Astrocyte (in vitro differentiated cells and primary cell): ENCODE measurements at places on chromosomes 1 and 21. TPM values are rescaled to one million over a fixed set of nuclear protein-coding genes. Genes with fewer than 3 reads are reported as not detected.

Gene CYP4A11
- not detected in 2 replicates for total RNA-seq

- no peak overlapping the region for H3K4me3 ChIP-seq
- no peaks in the 10 kb centered on the region for H3K36me3 ChIP-seq
- no peaks in the 10 kb centered on the region for H3K27me3 ChIP-seq
These were observed 618.3 kb downstream of the SMYD3 start for GRCh38 chr1:245888809-245889208.

Gene RRP15
- total RNA-seq, result 24.9 and 28.4 TPM in 2 replicates

GRCh38 chr1:115679141-115679611, 37.4 kb downstream of the VANGL1 start:
- no peak overlapping the region for H3K4me3 ChIP-seq
- H3K27me3 ChIP-seq, result no peaks in the 10 kb centered on the region
- peak; percentile 69 for DNase-seq
- H3K4me1 ChIP-seq, result peaks cover 28% of the 10 kb centered on the region

Gene RFX5
- 55.3 and 61.3 TPM in 2 replicates for total RNA-seq

Gene KRTAP10-1
- total RNA-seq, result not detected in 2 replicates

Gene CA6
- total RNA-seq, result not detected in 2 replicates

Gene FAM78B
- 0.20 and 0.67 TPM in 2 replicates for total RNA-seq

DNA sequence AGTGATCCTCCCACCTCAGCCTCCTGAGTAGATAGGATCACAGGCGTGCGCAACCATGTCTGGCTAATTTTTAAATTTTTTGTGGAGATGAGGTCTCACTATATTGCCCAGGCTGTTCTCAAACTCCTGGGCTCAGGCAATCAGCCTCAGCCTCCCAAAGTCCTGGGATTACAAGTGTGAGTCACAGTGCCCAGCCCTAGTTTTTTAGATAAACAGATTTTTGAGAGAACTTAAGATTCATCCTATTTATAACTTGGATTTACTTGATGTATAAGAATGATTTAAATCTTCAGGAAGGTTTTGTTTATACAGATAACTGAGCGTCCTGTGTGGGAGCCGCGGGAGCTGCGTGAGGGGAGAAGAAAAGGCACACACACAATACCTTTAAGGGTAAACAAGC, 26.2 kb downstream of the HEYL start:
- H3K27me3 ChIP-seq, result no peaks in the 10 kb centered on the region
- no peak for DNase-seq
- no peaks in the 10 kb centered on the region for H3K4me1 ChIP-seq
- no peaks in the 10 kb centered on the region for H3K36me3 ChIP-seq

Gene TACSTD2
- 0.87 and 3.0 TPM in 2 replicates for total RNA-seq

- DNase-seq, result no peak
- H3K36me3 ChIP-seq, result no peaks in the 10 kb centered on the region
- H3K4me1 ChIP-seq, result peaks cover 6% of the 10 kb centered on the region
- no peak overlapping the region for H3K27ac ChIP-seq
These were observed 39.4 kb upstream of the GADD45A start for GRCh38 chr1:67645495-67646144.

GRCh38 chr1:71835442-71835813, 446.9 kb downstream of the NEGR1 start:
- no peak overlapping the region for H3K4me3 ChIP-seq
- H3K4me1 ChIP-seq, result no peaks in the 10 kb centered on the region
- H3K36me3 ChIP-seq, result no peaks in the 10 kb centered on the region
- no peaks in the 10 kb centered on the region for H3K27me3 ChIP-seq
- DNase-seq, result no peak
- H3K27ac ChIP-seq, result no peak overlapping the region

DNA sequence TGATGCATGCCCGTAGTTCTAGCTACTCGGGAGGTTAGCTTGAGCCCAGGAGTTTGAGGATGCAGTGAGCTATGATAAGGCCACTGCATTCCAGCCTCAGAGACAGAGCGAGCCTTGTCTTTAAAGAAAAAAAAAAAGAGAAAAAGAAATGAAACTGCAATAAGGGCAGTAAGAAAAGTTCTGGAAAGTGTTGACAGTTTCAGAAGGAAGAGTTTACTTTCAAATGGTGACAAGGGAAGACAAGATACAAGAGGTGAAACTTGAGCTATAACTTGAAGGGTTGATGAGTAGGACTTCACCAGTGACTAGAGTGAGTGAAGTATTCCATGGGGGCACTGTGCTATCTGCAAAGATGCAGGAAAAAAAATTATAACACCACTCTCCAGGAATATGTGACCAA, 125.0 kb downstream of the AKT3 start:
- no peaks in the 10 kb centered on the region for H3K27me3 ChIP-seq
- H3K4me3 ChIP-seq, result no peak overlapping the region
- no peaks in the 10 kb centered on the region for H3K36me3 ChIP-seq

Gene LCE2A
- total RNA-seq, result not detected in 2 replicates

DNA sequence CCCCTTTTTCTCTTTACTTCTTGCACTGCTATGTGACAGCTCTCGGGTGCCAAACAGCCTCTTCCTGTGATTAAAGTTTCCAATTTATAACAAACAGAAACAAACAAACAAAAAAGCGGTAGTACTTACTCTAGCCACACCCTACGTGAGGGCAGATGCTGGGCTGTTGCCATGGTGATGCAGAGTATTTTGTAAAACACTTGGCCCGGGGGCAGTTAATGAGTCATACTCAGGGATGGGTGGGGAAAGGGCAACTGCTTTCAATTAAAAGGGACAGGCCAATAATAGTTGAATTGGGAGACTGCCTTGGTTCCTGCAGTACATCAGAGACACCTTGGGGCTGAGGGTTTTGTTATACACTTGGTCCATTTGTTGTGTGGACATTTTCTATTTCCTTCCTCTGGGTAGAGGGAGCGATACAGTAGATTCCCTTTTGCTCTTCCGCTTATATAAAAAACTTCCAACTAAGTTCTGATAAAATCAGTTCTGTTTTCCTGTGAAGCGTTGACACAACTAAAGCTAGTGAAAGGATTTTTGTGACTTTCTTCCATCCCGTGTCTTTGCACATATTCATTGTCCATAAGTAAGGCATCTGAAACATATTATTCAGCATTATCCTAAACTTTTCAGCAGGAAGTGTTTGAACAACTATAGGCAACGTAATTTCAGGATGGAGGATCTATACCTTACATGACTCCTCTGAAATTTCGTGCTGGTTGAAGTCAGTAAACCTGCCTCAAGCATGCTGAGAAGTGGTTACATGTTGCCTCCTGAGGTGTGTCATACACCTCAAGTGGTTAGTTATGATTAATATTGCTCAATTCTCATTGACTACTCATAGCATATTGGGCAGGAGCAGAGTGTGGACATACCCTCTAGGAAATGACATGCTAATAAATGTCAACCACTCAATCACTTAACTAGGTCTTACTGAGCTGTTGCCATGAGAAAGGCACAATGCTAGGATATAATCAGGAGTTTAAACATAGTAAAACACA, 36.7 kb upstream of the THEM4 start:
- H3K4me1 ChIP-seq, result peaks cover 29% of the 10 kb centered on the region
- no peak overlapping the region for H3K4me3 ChIP-seq
- no peaks in the 10 kb centered on the region for H3K27me3 ChIP-seq
- H3K27ac ChIP-seq, result peak overlapping the region; percentile 67
- H3K36me3 ChIP-seq, result no peaks in the 10 kb centered on the region

DNA sequence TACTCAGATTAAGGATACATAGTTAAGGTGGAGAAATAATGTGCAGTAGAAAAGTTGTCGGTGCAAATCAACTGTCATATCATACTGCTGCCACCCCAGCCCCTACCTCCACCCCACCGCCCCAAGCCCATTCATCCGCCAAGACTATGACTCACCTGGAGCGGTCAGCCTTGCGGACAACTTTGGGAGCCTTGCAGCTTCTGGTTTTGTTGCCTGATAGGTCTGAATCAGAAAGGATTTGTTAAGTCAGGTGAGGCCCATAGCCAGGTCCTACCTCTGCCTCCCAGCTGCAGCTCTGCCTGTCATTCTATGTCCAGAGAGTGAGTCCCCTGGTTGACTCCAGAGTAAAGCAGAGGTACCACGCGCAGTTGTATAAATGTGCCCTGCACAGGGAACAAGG, 12.6 kb downstream of the C1orf162 start:
- H3K36me3 ChIP-seq, result no peaks in the 10 kb centered on the region
- H3K27ac ChIP-seq, result no peak overlapping the region
- H3K27me3 ChIP-seq, result no peaks in the 10 kb centered on the region
- no peak overlapping the region for H3K4me3 ChIP-seq
- DNase-seq, result no peak

- no peaks in the 10 kb centered on the region for H3K36me3 ChIP-seq
- H3K27ac ChIP-seq, result no peak overlapping the region
- H3K27me3 ChIP-seq, result peaks cover 3% of the 10 kb centered on the region
- H3K4me1 ChIP-seq, result no peaks in the 10 kb centered on the region
These were observed 200.9 kb downstream of the FOXD2 start for GRCh38 chr1:47638713-47639112.

DNA sequence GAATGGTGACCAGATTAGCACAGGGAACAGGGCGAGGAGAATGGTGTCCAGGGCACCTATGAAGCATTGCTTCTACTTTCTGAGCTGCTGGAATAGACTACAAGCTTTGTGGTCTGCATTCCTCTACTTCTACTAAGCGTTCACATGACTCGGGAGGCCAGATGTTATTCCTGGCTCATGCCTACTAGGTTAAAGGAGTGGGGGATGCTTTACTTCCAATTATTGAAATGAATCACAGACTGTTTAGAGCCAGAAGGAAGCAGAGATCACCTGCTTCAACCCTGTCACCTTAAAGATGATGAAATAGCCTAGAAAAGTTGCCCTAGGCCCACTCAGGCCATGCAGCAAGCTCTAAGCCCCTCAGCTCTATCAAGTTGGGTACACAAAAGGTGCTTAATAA, 633.5 kb downstream of the KIF26B start:
- H3K27ac ChIP-seq, result peak overlapping the region; percentile 90
- H3K4me1 ChIP-seq, result peaks cover 28% of the 10 kb centered on the region
- no peaks in the 10 kb centered on the region for H3K27me3 ChIP-seq

DNA sequence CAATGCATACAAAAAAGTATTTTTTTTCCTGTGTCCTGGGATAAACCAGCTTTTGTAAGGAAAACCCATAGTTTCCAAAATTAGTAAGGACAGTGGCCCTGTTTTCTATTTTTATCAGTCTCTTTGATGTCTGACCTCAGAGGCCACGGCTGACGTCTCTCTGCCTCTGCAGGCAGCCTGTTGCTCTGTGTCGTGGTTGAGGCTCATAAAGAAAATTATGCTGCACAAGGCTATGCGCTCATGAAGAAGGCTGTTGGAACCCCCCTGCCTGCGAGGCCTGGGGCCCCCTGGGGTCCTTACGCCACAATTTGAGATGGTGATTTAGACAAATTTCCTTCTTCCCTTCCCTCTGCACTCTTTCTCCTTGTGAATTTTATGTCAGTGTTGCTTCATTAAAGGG, 48.9 kb downstream of the AGPAT3 start:
- H3K4me3 ChIP-seq, result no peak overlapping the region
- no peak overlapping the region for H3K27ac ChIP-seq
- peak; percentile 33 for DNase-seq
- H3K4me1 ChIP-seq, result peaks cover 3% of the 10 kb centered on the region
- no peaks in the 10 kb centered on the region for H3K36me3 ChIP-seq
